ENCODE measurements at places on chromosomes 16 and 17.

DNA sequence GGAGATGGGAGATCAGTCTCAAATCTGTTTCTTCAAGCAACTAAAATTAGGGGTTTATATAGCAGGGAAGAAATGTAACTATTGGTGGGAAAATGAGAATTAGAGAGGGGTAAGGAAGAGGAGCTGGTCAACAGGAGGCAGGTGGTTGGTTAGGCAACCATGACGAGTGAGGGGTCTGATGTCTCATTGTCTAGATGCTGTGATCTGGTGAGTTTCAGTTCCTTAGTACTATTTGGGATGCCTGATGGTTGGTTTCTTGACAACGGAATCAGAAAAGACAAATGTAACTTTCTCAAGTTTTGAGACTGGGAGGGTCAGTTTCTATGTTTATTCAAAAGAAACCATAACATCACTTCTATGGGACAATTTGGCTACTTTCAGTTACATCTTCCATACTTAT is 415.3 kb upstream of the C16orf82 start:
- no peak for DNase-seq

DNA sequence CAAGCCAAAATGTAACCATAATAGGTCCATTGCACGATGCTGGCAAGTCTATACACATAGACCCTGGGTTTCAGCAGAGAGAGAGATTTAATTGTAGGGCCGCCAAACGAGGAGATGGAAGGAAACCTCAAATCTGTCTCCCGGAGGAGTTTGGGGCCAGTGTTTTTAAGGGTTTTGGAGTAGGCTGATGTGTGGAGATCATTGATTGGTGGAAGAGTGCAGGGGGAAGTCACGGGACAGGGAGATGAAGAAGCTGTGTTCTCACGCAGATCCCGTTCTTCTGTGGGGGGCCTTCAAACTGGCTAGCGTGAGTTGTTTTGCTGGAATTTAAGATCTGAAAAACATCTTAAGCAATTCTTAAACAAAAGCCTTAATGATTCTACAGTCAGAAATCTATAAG is 84.8 kb downstream of the KATNIP start:
- DNase-seq: no peak

DNA sequence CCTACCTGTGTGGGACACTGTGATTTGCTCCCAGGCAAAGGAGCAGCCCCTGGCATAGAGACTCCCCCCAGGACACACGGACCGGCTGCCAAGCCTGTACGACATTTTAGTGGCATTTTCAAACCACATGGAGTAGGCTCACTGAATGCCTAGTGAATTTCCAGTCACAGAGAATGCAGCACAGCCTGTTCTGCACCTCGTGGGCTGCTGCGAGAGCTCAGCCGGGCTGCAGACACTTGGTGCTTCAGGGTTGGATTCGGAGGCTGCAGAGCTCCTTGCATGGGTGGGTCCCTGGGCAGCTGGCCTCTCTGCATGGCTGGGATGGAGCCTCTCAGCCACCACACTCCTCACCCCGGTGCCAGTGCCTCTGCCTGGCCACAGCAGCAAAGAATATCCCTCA is 51.2 kb upstream of the HNF1B start:
- DNase-seq: no peak

GRCh38 chr17:81884968-81885367 is 6.4 kb downstream of the ALYREF start:
- no peak for DNase-seq

- DNase-seq: no peak
Measured at GRCh38 chr16:50684823-50685461, 3.8 kb upstream of the SNX20 start.

GRCh38 chr17:68356520-68356919 is 65.2 kb downstream of the ARSG start:
- no peak for DNase-seq
